ENCODE measurements at places on chromosomes 5 and 9. TPM values are rescaled to one million over a fixed set of nuclear protein-coding genes. Genes with fewer than 3 reads are reported as not detected.

GRCh38 chr5:77867194-77867691 is 91.1 kb upstream of the TBCA start:
- H3K27ac ChIP-seq: no peak overlapping the region
- no peaks in the 10 kb centered on the region for H3K27me3 ChIP-seq
- DNase-seq: no peak
- no peaks in the 10 kb centered on the region for H3K4me1 ChIP-seq
- no peak overlapping the region for H3K4me3 ChIP-seq

- peaks cover 26% of the 10 kb centered on the region for H3K36me3 ChIP-seq
- H3K27ac ChIP-seq: peak overlapping the region; percentile 43
- H3K27me3 ChIP-seq: no peaks in the 10 kb centered on the region
- no peak overlapping the region for H3K4me3 ChIP-seq
These were observed 24.6 kb downstream of the SPARC start for GRCh38 chr5:151661968-151662732.

GRCh38 chr5:10627160-10627701 is 63.4 kb downstream of the ANKRD33B start:
- no peaks in the 10 kb centered on the region for H3K4me1 ChIP-seq
- no peak for DNase-seq
- H3K36me3 ChIP-seq: no peaks in the 10 kb centered on the region
- H3K4me3 ChIP-seq: no peak overlapping the region
- no peaks in the 10 kb centered on the region for H3K27me3 ChIP-seq

GRCh38 chr9:93248386-93249040 is 64.6 kb downstream of the WNK2 start:
- H3K36me3 ChIP-seq: no peaks in the 10 kb centered on the region
- no peaks in the 10 kb centered on the region for H3K27me3 ChIP-seq
- no peaks in the 10 kb centered on the region for H3K4me1 ChIP-seq
- H3K27ac ChIP-seq: no peak overlapping the region

DNA sequence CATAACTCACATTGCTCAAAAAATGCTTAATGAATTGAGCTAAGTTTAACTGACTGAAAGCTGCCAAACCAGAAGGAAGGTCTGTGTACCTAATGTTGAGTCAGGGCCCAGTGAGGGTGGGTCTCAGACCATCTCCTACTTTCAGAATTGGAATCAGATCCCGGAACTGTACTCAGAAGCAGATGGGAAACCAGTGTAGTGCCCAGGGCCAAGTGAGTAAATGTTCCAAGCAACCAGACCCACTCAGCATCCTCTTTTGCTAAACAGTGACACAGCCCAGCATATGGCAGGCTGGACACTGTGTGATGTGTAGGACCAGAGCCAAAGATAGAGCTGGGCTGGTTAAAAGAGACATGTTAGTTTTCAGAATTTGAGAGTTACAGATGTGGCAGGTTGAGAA is 94.1 kb downstream of the PLCXD3 start:
- no peak overlapping the region for H3K4me3 ChIP-seq
- H3K27ac ChIP-seq: no peak overlapping the region
- DNase-seq: no peak

- H3K4me1 ChIP-seq: peaks cover 10% of the 10 kb centered on the region
- DNase-seq: peak; percentile 86
- H3K27ac ChIP-seq: peak overlapping the region; percentile 79
These were observed 65.3 kb downstream of the CSNK1A1 start for GRCh38 chr5:149485655-149486615.

GRCh38 chr9:6218099-6218502 is 2.5 kb downstream of the IL33 start:
- H3K27me3 ChIP-seq: no peaks in the 10 kb centered on the region
- peak overlapping the region; percentile 87 for H3K27ac ChIP-seq
- H3K4me3 ChIP-seq: peak overlapping the region; percentile 72

- no peaks in the 10 kb centered on the region for H3K36me3 ChIP-seq
- no peak overlapping the region for H3K4me3 ChIP-seq
- H3K27ac ChIP-seq: no peak overlapping the region
- H3K27me3 ChIP-seq: no peaks in the 10 kb centered on the region
- no peaks in the 10 kb centered on the region for H3K4me1 ChIP-seq
These were observed 3.2 kb upstream of the SMIM23 start for GRCh38 chr5:171782332-171782966.

DNA sequence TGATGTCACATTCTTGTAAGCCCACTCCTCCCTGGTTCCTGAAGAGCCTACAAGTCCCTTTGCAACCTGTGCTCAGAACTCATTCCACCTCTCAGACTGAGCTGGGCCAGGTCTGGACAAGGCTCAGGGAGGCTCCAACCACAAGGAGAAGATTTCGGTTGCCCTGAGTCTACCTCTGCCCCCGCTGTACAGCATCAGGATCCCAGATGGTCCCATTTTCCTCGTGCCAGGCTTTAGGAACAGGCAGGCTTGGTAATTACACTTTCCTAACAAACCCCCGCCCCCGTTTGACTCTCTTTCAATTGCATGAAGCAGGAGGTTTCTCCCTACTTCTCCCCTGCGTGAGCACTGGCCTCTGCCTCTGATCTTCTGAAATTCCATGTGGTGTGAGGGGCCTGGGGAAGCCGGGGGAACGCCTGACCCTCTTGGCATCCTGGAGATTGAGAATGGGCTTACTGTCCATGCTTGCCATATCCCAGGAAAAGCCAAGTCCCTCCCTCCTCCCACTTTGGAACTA is 86.9 kb upstream of the CTNNA1 start:
- H3K4me3 ChIP-seq: no peak overlapping the region
- no peaks in the 10 kb centered on the region for H3K27me3 ChIP-seq

DNA sequence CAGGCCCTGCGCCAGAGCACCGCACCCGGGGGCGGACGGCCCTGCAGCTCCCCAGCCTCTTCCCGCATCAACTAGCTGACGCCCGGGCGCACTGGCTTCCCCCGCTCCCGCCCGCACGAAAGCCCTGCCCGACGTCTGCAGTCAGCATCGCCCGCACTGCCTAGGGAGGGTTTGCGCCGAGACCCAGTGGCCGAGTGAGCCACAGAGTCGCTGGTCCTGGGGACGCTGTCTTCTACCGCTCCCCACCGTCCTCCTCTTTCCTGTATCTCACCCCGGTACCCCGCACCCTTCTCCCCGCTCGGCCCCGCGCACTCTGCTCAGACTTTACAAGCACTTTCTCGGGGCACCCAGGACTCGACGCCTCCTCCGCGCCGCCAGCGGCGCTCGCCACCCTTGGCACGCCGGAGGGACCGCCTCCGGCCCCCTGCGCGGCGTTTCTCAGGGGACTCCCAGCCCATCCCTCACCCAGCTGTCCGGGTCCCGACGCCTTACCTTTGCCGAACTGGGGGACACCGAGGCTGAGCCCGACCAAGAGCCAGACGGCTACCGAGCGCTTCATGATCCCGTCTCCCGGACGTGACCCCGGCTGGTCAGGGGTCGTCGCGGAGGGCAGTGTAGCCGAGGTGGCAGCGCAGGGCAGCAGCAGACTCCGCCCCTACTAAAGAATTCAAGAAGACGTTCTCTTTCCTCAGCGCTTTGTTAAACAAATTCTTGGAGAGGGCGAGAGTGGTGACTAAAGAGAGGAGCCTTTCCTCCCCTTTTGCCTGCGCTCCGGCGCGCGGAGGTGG is 670 bp downstream of the EDIL3 start:
- H3K27ac ChIP-seq: peak overlapping the region; percentile 72
- H3K4me1 ChIP-seq: no peaks in the 10 kb centered on the region
- H3K4me3 ChIP-seq: peak overlapping the region; percentile 67
- DNase-seq: peak; percentile 85
- no peaks in the 10 kb centered on the region for H3K27me3 ChIP-seq

DNA sequence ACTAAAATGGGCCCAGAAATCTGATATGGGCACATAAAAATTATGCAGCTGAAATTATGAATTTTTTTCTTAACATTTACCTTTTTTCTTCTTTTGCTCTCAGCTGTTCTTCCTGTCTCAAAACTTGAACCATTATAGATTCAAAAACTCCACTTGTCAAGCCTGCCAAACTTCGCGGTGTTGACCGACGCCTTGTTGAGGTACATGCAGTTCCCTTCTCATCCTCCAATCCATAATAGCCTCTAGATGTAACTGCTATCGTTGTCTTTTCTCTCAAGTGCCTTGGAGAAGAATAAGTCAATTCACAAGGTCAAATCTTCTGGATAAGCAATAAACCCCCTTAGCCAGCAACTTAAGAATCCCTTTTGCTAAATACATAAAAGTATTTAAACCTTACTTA is 27.2 kb downstream of the RANBP6 start:
- H3K4me3 ChIP-seq: no peak overlapping the region
- DNase-seq: no peak
- H3K4me1 ChIP-seq: no peaks in the 10 kb centered on the region
- no peak overlapping the region for H3K27ac ChIP-seq

DNA sequence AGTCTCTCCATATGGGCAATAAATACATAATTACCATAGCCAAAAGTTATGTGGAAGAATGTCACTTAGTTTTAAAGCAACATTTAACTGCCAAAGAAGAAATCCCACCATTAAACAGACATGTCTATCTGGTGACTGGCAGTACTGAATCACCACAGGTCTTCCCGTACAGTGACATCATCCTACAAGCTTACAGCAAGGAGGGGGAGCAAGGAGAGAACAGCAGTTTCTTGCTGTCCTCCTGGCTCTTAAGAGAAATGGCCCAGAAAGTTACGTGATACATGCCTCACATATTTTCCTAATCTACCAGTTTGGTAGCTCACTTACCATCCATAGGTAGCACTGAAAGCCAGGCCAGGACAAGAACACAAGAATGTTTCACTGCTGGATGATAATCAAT is 671.0 kb downstream of the DMRTA1 start:
- H3K27me3 ChIP-seq: no peaks in the 10 kb centered on the region
- no peaks in the 10 kb centered on the region for H3K36me3 ChIP-seq
- no peak overlapping the region for H3K27ac ChIP-seq

- no peak overlapping the region for H3K4me3 ChIP-seq
- H3K27ac ChIP-seq: no peak overlapping the region
- DNase-seq: no peak
- no peaks in the 10 kb centered on the region for H3K27me3 ChIP-seq
- no peaks in the 10 kb centered on the region for H3K36me3 ChIP-seq
These were observed 138.6 kb upstream of the RAD23B start for GRCh38 chr9:107144475-107144874.

Gene PRDM9
- total RNA-seq: not detected

Gene GPR150
- total RNA-seq: not detected

Gene TCF7
- total RNA-seq: 4.4 TPM

Gene SAP30L
- 40.5 TPM for total RNA-seq

Gene CLPTM1L
- total RNA-seq: 71.2 TPM

Gene TLX3
- not detected for total RNA-seq

Gene GRAMD2B
- total RNA-seq: 30.6 TPM

Gene BNC2
- 22.0 TPM for total RNA-seq

Gene RAI14
- total RNA-seq: 214 TPM
